ENCODE measurements at places on chromosomes 3 and 15.

GRCh38 chr15:81268881-81269601 is 54.9 kb downstream of the STARD5 start:
- DNase-seq, result no peak

- no peak for DNase-seq
Observed at GRCh38 chr3:117586161-117586560, 876.6 kb downstream of the TUSC7 start.

GRCh38 chr3:15428539-15428938 is 1.1 kb downstream of the EAF1 start:
- DNase-seq, result peak; percentile 41

DNA sequence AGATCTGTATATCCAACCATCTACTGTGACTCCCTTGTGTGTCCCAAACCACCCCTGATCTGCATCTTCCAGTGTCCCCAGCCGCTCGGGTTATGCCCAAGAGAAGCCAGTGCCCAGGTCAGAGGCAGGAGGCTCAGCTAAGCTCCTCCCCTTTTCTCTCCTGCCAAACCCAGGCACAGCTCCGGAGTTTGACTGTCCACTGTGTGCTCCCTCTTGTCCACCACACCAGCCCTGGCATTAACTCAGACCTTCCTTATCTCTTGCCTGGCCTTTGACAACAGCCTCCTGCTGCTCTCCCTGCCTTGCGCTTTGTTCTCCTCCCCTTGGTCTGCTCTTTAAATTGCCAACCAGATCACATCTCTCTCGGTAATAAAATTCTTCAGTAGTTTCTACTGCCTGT is 39.3 kb downstream of the DGKG start:
- DNase-seq, result no peak

GRCh38 chr15:38401701-38402100 is 52.2 kb upstream of the FAM98B start:
- no peak for DNase-seq

DNA sequence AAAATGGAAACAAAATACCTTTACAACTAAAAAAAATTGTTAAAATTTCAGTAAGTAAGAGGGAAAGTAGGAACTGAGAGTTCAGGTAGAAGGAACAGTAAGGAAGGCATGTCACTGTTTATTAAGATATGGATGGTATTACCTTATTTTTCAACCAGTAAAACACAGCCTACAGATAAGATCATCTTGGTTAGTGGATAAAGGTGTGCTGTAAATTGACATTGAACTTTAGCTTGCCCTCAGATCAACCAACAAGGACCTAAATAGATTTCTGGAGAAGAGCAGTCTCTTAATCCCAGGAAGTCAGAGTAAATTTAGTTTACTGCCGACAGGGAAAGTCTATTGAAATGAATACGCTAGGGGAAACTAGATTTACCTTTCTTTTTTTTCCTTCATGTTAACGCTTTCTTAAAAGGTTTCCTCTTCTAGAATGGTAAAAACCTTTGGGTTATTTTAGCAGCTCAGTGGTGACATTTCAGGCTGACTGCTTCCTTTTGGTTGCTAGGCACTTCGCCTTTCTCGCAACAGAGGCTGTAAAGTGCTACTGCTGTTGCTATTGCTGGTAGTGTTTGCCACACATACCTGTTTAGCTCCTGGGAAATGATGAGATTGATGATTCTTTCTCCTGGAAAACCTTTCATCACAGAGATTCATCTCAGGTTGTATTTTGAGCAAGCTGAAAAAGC is 12.9 kb downstream of the DZIP3 start:
- no peak for DNase-seq

GRCh38 chr3:27289769-27290413 is 79.3 kb downstream of the NEK10 start:
- no peak for DNase-seq

- DNase-seq, result no peak
Observed at GRCh38 chr3:6504347-6504746, 356.6 kb upstream of the GRM7 start.

DNA sequence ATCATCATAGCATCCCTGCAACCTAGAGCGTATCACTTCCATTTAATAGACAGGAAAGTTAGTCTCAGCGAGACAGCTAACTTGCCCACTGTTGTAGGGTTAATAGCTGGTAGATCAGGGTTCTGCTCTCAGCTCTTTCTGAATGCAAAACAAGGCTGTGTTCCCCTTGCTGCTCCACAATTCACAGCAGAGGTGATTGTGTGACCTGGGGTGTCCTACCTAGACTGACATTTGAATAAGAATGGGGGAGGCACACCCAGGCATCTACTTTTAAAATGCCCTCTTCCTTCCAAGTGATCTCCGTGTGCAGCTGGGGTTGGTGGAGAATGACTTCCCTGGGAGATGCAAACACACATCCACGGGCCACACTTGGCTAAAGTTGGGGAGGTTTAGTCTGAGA is 43.0 kb upstream of the CACNA2D3 start:
- no peak for DNase-seq

- no peak for DNase-seq
Observed at GRCh38 chr3:87798567-87798947, 260.2 kb downstream of the CGGBP1 start.
